H1 (cell line): ENCODE measurements at places on chromosomes 6 and 20. TPM values are rescaled to one million over a fixed set of nuclear protein-coding genes. Genes with fewer than 3 reads are reported as not detected.

DNA sequence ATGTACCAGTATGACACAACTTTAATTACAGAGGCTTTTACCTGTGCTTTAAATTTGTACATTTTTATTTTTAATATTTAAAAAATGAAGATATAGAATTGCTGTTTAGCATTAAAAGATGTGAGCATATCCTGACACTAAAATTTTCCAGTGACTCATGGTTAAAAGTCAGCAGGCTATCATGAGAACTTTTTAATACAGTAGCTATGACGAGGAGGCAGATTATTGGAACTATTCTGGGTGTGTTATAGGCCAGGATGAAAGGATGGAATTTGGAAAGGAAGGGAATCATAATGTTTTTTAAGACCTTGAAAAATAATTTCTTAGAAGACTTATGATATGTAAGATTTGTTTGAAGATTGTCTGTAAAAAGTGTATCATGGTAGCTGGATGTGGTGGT lies 91.0 kb downstream of the GFRA4 start:
- no peak for DNase-seq

- DNase-seq: no peak
Measured at GRCh38 chr6:7261852-7262461, 51.0 kb downstream of the SSR1 start.

- DNase-seq: no peak
Measured at GRCh38 chr20:41140226-41141133, 3.1 kb downstream of the PLCG1 start.

DNA sequence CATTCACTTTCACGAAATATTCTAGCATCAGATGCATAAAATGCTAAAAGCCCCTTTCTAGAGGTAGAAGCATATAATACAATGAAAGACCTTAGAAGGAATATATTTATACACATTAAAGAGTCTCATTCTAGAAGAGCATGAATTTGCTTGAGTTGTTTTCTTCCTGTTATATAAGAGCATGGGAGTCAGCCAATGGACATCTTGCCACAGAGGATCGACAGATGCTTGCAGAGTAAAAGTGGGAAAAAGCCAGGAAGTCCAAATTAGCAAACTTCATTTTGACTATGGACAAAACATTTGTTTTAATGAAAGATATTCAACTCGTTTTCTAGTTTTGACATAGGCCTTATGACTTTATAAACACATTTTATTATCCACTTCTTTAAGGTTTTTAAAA lies 44.2 kb upstream of the RIPPLY2 start:
- DNase-seq: no peak

DNA sequence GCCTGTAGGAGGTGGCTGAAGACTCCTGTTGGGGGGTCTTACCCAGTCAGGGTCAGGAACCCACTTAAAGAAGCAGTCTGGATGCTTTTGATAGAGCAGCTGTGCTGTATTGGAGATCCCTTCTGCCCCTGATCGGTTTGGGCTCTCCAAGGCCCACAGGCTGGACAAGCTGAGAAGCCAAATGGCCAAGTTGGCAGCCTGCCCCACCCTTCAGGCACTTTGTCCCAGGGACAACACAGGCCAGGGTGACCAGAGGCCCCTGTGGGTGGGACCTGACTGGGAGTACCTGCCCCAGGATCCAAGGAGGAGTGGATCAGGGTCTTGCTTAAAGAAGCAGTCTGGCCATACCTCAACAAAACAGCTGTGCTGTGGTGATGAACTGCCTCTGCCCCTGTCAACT lies 48.4 kb downstream of the ZC2HC1B start:
- DNase-seq: no peak

- no peak for DNase-seq
Measured at GRCh38 chr6:56852260-56853010, 102.5 kb upstream of the BEND6 start.

- DNase-seq: peak; percentile 29
Measured at GRCh38 chr6:169841907-169842606, 90.6 kb downstream of the ERMARD start.

DNA sequence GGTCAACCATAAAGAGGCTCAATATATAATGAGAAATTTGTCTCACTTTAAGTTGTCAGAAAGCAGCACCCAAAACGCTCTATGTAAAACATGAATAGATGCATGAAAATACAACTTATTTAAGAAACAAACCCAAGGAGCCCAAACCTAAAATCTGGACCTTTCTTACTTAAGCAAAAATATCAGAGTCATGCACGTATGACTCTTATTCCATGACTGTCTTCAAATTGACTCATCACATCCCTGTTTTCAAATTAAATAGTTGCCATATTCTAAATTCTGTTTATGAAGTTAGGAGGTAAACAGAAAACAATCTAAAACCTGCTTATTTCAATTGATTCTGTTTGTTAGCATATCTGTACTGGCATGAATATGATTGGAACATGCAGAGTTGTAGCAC lies 42.1 kb downstream of the ANKRD6 start:
- DNase-seq: no peak

DNA sequence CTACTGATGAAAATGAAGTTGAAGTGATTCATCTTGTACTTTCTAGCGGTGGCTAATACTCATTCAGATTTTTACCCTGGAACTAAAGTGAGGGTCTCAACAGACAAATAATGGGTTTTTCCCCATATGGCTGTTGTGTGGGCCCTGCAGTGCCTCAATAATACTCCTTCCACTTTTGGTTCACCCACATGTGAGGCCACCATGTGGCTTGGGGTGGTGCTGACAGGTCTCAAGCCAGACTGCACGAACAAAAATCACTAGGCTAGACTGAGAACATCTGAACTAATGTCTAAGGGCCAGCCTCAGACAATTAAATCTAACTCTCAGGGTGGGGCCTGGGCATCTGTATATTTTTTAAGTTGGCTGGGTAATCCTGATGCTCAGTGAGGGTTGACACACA lies 7.9 kb upstream of the COL12A1 start:
- no peak for DNase-seq

DNA sequence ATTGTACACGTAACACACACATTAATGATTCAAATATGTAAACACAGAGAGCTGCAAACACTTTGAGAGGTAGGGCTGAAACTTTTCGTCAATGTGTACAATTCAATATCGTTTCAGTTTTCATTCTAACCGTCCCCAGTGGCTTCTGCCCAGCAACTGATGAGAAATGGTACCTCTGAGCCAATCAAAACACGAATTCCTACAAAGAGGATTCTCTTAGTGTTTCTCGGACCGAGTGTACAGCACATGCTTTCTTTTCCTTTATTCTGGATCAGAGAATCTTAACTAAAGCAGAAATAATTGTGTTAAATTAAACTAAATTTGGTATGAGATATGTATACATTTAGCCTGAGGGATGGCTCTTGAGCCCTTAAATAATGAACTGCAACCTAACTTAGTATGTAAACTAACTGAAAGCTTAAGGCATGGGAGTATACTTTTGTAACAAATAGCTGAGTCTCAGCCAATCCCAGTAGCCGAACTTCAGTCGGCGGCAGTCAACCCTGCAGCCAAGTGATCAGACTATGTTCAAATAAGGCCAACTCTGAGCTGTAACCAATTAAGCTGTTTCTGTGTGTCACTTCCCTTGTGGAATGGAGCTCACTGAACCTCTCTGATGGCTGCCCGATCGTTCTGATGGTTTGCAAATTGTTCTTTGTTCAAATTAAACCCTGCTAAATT lies 16.1 kb downstream of the BTN2A1 start:
- peak; percentile 23 for DNase-seq

- no peak for DNase-seq
Measured at GRCh38 chr6:43219814-43220213, 9.5 kb downstream of the DNPH1 start.

DNA sequence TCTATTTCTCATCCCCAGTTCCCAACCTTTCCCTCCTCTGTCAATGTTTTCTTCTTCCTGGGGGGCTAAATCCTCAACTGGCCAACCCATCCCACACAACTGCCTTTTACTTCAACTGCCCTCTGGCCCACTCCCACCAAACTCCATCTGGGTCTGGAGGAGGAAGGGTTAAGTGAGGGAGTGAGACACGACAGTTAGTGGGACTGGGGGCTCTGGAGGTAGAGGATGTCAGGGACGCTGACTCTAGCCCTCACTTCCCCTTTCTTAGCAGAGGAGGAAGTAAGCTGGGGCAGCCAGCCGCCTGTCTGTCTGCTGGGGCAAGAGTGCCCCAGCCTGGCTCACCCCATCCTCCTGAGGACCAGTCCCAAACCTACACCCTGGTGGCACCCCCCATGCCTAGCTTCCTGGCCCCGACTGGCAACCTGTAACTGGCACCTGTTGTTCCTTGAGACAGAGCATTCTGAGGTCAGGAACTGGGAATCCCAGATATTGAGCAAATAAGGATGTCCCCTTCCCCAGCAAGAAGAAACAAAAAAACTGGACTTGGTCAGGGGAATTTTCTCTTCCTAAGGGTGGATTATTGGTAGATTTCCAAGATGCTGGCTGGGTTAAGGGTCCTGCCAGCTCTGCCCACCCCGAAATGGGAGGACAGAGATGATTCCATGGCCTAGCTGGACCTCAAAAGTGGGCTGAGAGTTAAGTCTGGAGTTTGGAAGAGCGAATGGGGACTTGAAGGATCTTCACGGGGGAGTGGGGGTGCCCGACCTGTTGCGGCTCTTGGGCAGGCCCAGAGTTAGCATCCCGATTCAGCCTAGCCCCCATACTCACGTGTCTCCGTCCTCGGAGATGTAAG lies 971 bp downstream of the NFKBIE start:
- DNase-seq: no peak

DNA sequence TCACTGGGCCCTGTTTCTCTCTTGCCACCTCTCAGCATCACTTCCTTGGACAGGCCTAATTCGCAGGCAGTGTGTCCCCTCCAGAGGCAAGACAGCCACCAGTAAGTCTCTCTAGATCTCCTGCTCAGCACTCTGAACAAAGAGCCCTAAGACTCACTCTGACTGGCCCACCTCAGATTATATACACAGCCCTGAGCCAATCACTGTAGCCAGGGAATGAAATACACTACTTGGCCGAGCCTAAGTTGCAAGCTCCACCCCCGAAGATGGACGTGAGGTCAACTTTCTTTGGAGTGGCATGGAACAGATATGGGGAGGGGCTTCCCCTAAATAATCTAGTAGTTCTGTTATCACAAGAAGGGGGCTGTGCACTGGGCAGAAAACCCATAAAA lies 4.1 kb downstream of the BPI start:
- no peak for DNase-seq

Gene SPATA2
- total RNA-seq: 11.9 and 13.0 TPM in 2 replicates

Gene SNPH
- total RNA-seq: 4.0 and 4.9 TPM in 2 replicates

Gene EEF1A2
- total RNA-seq: 25.8 and 27.9 TPM in 2 replicates

Gene PAK5
- 0.44 and 0.80 TPM in 2 replicates for total RNA-seq

Gene EMILIN3
- total RNA-seq: 3.5 and 3.8 TPM in 2 replicates

Gene ISM1
- 0.78 and 0.97 TPM in 2 replicates for total RNA-seq

Gene TNFRSF21
- 52.4 and 52.7 TPM in 2 replicates for total RNA-seq

Gene SAMD3
- 1.9 and 3.5 TPM in 2 replicates for total RNA-seq
